Dorsolateral prefrontal cortex (tissue), 122 donors: ENCODE measurements at places on chromosomes 4 and X. TPM values are rescaled to one million over a fixed set of nuclear protein-coding genes. Genes with fewer than 3 reads are reported as not detected.

POLN gene
- total RNA-seq: 22.4 TPM

TCP11X2 gene
- not detected for total RNA-seq

- no peak for DNase-seq
Measured at GRCh38 chr4:77921701-77922100, 59.1 kb downstream of the MRPL1 start.

- DNase-seq: no peak
Measured at GRCh38 chr4:23887173-23887572, 2.7 kb downstream of the PPARGC1A start.

DNA sequence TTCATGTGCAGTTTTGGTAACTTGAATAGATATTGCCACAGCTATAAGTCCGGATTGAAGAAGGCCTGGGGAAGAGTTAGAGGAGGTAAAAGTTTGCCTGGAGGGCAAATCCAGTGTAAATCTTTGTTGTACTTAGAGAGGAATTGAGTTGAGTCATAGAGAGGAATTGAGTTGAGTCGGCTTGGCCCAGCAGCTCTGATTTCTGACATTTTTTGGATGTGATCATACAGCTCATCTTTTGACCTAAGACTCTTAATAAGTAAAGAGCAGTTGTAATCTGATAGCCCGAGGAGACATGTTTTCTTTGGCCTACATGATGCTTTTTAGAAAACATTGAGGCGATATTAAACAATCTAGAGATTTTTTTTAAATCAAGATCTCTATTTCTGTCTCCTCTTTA lies 3.9 kb downstream of the KIT start:
- DNase-seq: no peak

MID1 gene
- total RNA-seq: 11.9 TPM

SULT1B1 gene
- 2.0 TPM for total RNA-seq

SPANXD gene
- not detected for total RNA-seq

GRCh38 chrX:81377329-81377728 lies 175.4 kb downstream of the SH3BGRL start:
- no peak for DNase-seq

- no peak for DNase-seq
Measured at GRCh38 chrX:22063284-22063683, 31.2 kb downstream of the PHEX start.

CHRNA9 gene
- not detected for total RNA-seq

ABLIM2 gene
- 128 TPM for total RNA-seq

DNA sequence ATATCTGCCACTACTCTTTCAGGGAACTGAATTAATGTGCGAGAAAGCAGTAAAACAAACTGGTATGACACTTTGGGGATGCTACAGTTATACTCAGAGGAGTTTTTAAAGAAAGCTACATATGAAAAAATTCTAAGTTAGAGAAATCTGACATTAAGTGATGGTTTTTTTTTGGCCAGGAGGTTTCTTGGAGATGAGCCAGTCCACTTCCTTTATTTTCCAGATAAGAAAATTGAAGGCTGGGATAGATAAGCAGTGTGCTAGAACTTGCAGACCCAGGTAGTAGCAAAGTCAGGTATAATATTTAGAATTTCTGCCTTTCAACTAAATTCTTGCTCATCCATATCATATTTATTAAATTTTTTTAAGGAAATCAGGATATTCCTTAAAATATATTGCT lies 106.8 kb downstream of the FAT4 start:
- DNase-seq: no peak

DNA sequence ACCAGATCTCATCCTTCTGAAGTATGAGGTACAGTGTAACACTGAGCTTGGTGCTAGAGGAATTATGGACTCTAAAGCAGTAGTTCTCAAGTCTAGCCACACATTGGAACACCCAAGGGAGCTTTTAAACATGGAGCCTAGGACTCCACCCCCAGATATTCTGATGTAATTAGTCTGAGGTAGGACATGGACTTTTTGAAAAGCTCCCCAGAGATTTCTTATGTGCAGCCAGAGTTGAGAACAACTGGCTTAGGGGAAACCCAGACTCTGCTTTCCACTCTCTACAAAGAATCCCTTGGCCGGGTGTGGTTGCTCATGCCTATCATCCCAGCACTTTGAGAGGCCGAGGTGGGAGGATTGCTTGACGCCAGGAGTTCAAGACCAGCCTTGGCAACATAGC lies 11.6 kb upstream of the GDPD2 start:
- DNase-seq: no peak

DNA sequence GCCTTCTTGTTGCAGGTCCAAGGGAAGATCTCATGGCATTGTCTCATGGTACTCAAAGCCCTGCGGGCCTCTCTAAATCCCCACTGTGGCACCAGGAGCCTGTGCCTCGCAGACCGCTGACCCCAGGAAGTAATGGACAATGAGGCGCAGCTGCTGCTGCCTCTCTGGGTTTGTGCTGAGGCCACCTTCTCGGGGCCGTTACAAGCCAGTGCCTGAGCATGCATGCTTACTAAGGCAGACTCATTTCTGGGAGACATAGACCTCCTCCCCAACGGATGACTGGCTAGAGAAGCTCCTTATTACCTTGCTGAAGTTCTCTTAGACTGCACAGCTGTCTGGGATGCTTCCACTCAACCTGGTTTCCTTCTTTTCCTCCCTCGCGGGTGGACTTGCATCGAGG lies 1.3 kb downstream of the BDH2 start:
- no peak for DNase-seq

CSAG1 gene
- total RNA-seq: 1.4 TPM

DNA sequence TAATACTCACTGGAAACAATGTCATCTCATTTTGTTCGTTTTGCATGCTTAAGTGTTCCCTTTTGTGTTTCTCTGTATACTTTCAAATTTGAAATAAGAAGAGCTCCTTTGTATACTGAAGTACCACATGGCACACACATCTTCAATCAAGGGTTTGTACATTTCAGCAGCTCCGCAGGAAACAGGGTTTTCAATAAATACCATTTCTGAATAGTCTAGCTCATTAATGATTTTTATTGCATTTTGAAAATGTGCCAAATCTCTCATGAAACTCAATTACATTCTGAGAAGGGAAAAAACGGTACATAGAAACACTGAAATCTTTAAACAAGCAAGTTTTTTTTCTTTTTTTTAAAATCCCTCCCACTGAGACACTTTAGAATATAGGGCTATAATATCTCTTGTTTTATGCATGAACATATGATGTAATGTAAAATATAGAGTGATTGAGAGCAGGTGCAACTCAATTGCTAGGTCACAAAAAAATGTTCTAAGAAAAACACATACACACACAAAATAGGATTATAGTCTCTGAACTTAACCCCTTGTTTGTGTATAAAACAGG lies 914.2 kb upstream of the PCDH7 start:
- DNase-seq: no peak

- DNase-seq: no peak
Measured at GRCh38 chr4:14078326-14078725, 450.8 kb upstream of the BOD1L1 start.

DNA sequence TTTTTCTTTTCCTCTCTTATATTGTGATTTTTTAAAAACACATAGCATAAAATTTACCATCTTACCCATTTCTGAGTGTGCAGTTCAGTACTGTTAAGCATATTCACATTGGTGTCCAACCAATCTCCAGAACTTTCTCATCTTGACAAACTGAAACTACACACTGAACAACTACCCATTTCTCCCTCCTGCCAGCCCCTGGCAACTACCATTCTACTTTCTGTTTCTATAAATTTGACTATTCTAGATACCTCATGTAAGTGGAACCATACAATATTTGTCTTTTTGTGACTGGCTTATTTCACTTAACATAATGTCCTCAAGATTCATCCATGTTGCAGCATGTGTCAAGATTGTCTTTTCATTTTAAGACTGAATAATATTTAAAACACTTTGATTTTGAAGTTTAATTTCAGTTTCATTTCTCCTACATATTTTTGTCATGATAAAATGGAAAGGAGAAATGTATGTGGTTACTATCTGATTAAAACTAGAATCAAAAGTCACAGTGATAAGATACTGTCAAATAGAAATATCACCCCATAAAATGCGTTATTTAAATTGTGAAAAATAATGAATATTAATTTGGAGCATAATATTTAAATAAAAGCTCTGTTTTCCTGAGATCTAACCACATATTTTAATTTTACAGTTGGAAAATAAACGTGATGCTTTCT lies 122.8 kb downstream of the DIPK2B start:
- no peak for DNase-seq

- DNase-seq: no peak
Measured at GRCh38 chr4:68489338-68489737, 42.1 kb downstream of the TMPRSS11E start.

GRCh38 chrX:152136312-152136711 lies 2.1 kb downstream of the MAGEA10 start:
- no peak for DNase-seq

- DNase-seq: no peak
Measured at GRCh38 chrX:107014936-107015335, 14.9 kb upstream of the MORC4 start.

- no peak for DNase-seq
Measured at GRCh38 chr4:5199912-5200311, 148.6 kb downstream of the STK32B start.

DNA sequence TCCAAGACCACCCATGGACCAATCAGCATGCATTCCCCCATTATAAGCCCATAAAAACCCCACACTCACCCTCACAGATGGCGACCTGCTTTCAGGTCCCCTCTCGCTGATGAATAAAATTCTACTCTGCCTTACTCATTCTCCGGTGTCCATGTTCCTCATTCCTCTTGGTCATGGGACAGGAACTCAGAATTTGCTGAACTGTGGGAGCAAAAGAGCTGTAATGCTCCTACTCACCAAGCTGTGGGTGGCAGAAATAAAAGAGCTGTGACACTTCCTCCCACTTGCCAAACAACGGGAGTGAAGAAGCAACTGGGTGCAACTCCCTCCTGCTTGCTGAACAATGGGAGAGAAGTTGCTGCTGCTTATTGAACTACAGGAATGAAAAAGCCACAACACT lies 168.5 kb upstream of the PCDH18 start:
- DNase-seq: no peak

DNA sequence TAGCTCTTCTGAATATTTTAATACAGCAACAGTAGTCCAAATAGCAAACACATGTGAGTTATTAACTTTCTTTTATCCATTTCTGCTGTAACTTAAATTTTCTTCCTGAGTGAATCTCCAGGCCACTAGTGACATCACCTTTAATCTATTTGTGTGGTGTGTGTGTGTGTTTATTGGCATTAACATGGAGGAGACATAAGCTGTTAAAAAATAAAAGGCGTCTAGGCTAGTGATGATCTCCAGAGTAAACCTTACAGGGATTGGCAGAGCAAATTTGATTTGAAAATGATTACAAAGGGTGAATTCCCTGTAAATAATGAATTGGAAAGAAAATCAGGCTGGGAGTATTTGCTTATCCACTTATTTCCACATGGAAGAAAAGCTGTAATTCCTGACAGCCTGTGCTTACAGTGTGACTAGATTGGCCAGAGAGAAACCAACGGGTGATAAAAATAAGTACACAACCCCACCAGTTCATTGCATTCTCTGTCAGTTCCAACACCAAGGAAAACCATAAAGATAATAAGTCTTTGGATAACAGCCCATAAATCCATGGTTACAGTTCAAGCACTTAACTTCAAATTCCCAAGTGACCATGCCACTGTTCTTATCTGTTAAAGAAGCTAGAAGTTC lies 186.1 kb downstream of the ENOX2 start:
- DNase-seq: no peak

FHL1 gene
- total RNA-seq: 250 TPM

FAM184B gene
- 2.0 TPM for total RNA-seq

STEEP1 gene
- 28.1 TPM for total RNA-seq

DNA sequence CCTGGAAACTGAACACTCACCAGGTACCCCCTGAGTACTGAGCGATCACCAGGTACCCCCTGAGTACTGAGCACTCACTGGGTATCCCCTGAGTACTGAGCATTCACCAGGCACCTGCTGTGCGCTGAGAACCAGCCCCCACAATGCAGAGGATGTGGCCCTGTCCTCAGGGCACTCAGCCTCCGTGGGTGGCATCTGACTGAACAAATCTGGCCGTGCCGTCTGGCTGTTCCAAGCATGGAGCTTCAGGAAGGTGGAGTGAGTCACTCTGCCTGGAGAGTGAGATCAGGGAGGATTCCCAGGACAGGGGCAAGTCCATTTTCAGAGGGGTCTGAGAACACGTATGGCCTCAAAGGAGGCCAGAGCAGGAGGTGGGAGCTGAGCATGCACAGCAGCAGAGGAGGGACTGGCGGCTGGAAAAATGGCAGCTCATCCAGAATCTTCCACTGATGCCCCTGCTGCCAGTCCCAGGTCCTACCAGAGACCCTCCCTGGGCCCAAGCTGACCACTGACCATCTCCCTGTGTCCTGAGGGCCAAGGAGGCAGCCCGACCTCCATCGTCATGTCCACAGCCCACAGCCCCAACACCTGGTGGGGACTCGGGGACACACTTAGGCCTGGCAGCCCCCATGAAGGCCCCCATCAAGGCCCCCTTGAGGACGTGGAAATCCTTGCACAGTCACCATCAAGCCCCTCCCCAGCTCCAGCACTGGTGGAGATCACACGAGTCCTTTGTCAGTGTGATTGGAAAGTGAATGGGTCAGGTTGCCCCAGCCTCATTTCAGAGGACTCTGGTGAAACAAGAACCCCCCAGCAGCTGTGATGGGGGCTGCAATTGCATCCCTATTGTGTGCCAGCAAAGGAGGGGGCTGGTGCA lies 94.1 kb downstream of the HMX1 start:
- DNase-seq: peak; percentile 19

H2BW2 gene
- total RNA-seq: not detected

GRCh38 chrX:65755786-65756185 lies 88.3 kb downstream of the MSN start:
- no peak for DNase-seq

DNA sequence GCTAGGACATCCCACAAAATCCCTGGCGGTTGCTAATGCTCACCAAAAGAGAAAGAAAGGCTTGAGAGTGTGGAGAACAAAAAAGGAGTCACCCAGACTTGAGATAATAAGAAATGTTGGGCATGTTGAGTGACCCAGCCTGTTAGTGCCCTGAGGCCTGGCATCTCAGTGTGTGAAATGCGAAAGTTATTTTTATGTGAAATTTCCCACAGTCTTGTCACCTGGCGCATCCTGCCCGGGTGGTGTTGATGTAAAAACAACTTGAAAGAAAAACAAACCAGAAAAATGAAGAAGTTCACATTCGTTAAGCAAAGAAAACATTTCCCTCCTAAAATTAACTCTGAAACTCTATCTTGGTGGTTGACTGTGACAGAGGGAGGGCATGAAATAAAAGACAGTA lies 495.2 kb downstream of the MID1IP1 start:
- DNase-seq: no peak

- DNase-seq: no peak
Measured at GRCh38 chr4:169037506-169037905, 27.5 kb upstream of the CBR4 start.

- peak; percentile 14 for DNase-seq
Measured at GRCh38 chr4:184114431-184114830, 103.2 kb downstream of the ENPP6 start.
